ENCODE measurements at places on chromosomes 1 and 21. TPM values are rescaled to one million over a fixed set of nuclear protein-coding genes. Genes with fewer than 3 reads are reported as not detected.

- no peak for DNase-seq
Measured at GRCh38 chr1:24022581-24023361, 42.6 kb upstream of the SRSF10 start.

GRCh38 chr21:25324666-25325065 lies 282.6 kb downstream of the MRPL39 start:
- DNase-seq, result no peak

DNA sequence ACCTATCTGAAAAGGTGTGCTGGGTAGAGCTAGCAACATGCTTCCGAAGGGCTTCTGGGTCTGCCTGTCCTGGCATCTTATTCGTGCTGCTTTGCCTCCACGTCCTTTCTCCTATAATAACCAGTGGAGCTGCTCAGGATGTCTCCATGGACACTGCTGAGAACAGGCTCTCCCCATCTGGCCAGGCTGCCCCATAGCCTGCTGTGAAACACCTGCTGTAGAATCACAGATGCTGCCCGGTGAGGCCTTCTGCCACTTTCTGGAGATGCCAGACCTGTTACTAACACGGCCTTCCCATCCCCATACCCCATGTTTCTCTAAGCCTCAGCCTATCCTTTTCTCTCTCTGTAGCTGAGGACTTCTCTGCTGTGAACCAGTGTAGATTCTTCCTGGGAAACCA lies 120.5 kb downstream of the IER5 start:
- DNase-seq, result no peak

The TBX19 gene
- total RNA-seq, result 2.6 TPM

The PROX1 gene
- 1.4 TPM for total RNA-seq

The CBR3 gene
- not detected for total RNA-seq

- no peak for DNase-seq
Measured at GRCh38 chr1:204495777-204496176, 1.2 kb upstream of the PIK3C2B start.

DNA sequence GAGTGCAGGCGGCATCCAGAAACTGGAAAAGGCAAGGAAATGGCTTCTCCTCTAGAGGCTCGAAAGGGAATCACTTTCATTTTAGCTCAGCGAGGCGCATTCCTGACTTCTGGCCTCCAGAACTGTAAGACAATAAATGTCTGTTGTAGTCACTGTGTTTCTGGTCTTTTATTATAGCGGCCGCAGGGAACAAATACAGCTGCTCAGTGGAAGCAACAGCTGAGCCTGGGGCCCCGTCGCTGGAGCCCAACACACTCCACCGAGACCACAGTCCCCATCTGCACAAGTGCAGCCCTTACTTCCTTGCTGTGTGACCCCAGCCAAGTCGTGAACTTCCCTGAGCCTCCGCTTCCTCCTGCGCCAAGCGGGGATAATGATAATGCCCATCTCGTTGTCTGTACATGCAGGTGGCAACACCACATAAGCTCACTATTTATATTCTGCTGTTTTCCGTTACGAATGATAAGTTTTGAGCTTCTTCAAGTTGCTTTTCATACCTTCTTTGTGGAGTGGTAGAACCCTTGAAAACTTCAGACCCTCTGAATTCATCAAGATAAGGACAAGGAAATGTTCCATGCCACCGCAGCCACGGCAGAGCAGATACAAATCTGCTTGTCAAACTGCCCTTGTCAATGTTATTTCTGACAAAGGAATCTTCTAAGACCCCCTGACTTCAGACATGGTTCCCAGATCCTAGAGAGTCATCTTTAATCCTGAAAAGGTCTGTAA lies 3.2 kb upstream of the LAPTM5 start:
- DNase-seq, result no peak

The KRTAP12-2 gene
- not detected for total RNA-seq

GRCh38 chr1:206895325-206895724 lies 1.9 kb upstream of the IL24 start:
- no peak for DNase-seq

- no peak for DNase-seq
Measured at GRCh38 chr1:51512120-51512519, 6.9 kb downstream of the EPS15 start.

- no peak for DNase-seq
Measured at GRCh38 chr1:197633447-197634078, 141.7 kb downstream of the DENND1B start.

DNA sequence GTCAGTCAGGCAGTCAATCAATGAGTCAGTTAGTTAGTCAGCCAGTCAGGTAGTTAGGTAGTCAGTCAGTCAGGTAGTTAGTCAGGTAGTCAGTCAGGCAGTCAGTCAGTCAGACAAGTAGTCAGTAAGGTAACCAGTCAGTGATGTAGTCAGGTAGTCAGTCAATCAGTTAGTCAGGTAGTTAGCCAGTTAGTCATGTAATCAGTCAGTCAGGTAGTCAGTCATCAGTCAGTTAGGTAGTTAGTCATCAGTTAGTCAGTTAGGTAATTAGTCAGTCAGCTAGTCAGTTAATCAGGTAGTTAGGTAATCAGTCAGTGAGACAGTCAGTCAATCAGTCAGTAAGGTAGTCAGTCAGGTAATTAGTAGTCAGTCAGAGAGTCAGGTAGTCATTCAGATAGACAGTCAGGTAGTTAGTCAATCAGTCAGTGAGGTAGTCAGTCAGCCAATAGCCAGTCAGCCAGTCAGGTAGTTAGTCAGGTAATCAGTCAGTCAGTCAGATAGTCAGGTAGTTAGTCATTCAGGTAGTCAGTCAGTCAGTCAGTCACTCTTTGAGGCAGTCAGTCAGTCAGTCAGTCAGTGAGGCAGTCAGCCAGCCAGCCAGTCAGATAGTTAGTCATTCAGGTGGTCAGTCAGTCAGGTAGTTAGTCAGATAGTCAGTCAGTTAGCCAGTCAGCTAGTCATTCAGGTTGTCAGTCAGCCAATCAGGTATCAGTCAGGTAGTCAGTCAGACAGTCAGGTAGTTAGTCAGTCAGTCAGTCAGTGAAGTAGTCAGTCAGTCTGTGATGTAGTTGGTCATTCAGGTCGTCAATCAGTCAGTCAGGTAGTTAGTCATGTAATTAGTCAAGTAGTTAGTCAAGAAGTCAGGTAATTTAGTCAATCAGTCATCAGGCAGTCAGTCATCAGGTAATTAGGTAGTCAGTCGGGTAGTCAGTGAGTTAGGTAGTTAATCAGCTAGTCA lies 15.3 kb downstream of the KRTAP10-1 start:
- DNase-seq, result no peak

DNA sequence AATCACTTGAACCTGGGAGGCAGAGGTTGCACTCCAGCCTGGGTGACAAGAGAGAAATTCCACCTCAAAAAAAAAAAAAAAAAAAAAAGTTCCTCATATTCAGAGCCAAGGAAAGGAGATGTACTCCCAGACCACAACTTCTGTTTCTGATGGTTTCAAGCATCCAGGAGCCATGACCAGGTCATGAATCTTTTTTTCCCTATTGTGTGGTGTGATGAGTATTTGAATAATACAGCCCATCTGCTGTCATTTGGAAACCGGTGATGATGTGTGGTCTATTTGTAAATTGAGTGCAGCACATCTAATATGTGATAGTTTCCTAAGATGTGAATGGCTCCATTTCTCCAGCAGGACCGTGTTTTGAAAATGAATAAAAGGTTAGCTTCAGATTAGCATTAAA lies 18.6 kb downstream of the PIK3CD start:
- no peak for DNase-seq

- DNase-seq, result no peak
Measured at GRCh38 chr1:117076648-117077047, 16.5 kb downstream of the TTF2 start.

The ARTN gene
- 1.6 TPM for total RNA-seq

GRCh38 chr1:198088360-198089071 lies 68.3 kb upstream of the NEK7 start:
- DNase-seq, result no peak

GRCh38 chr1:234546890-234547788 lies 62.8 kb downstream of the IRF2BP2 start:
- no peak for DNase-seq

The UBR4 gene
- total RNA-seq, result 215 TPM

GRCh38 chr1:14616632-14617396 lies 18.3 kb downstream of the KAZN start:
- DNase-seq, result no peak

The ESPN gene
- 1.2 TPM for total RNA-seq

DNA sequence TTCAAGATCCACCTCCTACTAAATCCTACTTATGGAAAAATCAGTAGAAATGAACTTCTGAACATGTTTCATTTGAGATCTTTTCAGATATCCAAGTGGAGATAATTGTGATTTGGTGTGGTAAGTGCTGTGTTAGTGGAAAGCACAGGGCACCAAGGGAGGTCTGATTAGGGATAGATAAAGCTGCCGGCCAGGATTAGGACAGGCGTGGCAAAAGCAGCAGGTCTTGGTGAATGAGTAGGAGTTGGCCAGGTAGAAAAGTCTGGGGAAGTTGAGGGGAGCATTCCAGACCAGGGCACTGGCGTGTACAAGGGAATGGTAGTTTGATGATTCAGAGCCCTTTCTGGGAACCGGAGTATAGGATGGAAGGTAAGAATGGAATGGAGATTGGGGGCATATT lies 47.8 kb downstream of the AZIN2 start:
- no peak for DNase-seq

The FCAMR gene
- total RNA-seq, result not detected

The RRAGC gene
- total RNA-seq, result 22.5 TPM

DNA sequence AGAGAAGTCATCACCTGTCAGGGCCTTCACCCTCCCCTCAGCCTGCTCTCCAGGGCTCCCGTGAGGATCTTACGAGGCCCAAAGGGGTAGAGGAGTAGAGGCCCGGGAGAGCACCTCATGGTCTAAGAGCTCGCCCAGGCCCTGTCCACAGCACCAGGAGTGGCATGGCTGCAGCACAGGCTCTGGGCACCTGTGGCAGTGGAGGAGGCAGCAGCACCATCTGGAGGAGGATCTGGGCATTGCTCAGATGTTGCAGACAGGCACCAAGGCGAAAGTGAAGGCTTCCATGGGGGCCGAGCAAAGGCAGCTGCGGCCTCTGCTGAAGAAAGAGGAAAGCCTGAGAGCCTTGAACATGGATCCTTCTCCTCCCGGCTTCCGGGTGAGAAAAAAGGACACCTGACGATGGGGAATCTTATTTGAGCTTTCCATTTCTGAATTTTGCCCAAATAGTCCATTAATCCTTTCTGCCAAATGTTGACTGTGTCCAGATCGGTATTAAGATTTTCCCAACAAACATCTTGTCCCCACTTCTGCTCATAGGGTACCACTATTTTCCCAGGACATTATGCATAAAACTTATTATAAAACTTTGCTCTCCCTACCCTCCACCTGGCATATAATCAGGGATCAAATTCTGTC lies 604.7 kb downstream of the PTPRC start:
- no peak for DNase-seq

DNA sequence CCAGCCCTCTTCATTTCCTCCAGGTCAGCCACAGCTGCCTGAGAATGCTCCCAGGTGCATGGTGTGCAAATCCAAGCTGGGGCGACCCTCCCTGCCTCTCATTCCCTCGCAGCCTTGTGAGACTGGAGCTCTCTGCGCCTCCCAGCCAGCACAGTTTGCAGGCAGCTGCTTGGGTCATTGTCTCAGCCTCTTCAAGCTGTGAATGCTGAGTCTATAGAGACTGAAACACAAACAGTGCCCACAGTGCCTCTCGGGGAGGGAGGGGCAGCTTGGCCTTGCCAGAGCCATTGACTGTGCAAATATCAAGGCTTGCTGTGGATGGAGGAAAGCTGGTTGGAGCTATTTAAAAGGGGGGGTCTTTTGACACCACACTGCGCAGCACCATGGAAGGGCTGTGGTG lies 10.6 kb downstream of the PLXNA2 start:
- no peak for DNase-seq

GRCh38 chr1:83109692-83110091 lies 889.2 kb downstream of the TTLL7 start:
- DNase-seq, result no peak

The KRTAP7-1 gene
- not detected for total RNA-seq

DNA sequence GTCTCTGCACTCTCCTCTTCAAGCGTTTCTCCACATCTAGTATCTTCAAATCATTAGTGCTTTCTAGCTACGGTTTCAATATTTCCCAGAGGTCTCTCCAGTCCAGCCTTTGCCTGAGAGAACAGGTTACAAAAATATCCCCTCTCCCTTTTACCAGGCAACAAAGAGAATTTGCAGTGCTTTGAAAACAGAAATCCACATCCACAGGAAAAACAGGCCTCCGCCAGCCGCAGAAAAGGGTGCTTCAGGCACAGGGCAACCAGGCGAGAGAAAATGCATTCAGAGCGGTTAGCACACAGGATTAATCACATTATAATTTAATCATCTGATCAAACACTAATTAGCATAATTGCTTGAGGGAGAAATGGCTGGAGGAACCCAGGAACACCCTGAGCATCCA lies 13.8 kb downstream of the DSCAM start:
- DNase-seq, result no peak

DNA sequence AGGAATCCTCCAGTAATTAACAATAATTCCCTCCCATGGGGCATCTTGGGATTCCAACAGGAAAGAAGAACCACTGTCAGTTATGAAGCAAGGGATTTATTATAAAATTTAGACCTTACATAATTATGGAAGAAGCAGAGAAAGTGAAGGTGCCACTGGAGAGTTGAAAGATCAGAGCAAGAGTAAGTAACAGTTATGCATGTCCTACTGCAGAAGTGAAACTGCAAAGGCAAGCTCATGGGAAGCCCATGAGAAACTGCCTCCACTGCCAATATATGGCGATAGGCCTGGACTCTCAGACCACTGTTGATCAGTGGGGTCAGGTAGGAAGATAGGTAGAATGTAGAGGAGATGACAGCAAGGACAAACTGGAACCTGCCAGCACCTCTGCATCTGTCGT lies 123.6 kb upstream of the ZNF648 start:
- DNase-seq, result no peak

DNA sequence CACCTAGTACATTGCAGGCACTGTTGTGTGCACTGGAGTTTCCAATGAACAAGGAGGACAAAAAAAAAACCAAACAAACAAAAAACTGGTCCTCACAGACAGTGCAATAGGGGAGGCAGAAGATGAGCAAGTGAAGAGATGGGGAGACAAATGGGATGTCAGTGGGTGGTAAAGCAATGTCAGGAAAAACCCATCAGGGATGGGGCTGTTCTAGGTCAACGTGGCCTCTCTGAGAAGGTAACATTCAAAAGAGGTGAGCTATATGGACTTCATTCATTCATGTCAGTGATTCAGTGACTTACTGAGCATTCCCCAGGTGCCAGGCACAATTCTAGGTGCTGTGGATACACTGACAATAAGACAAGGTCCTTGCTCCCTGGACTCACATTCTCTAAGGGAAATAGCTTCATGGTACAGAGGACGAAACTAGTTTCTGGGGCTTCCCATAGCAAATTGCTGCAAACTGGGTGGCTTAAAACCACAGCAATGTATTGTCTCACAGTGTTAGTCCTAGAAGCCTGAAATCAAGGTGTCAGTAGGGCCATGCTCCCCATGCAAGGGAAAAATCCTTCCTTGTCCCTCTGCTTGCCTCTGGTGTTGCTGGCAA lies 140.5 kb upstream of the KLHDC7A start:
- no peak for DNase-seq

- DNase-seq, result no peak
Measured at GRCh38 chr1:157574836-157575235, 22.5 kb upstream of the FCRL5 start.

The CELA2A gene
- total RNA-seq, result not detected

The GREM2 gene
- total RNA-seq, result 0.09 TPM

The ETV3 gene
- total RNA-seq, result 57.8 TPM

The CYP4A11 gene
- total RNA-seq, result not detected

The KLHL17 gene
- 44.7 TPM for total RNA-seq

- no peak for DNase-seq
Measured at GRCh38 chr1:82593561-82593960, 792.8 kb downstream of the ADGRL2 start.
